T-cell (primary cell): ENCODE measurements at places on chromosomes 12 and 14.

- no peak for DNase-seq
These were observed 2.2 kb downstream of the SCARB1 start for GRCh38 chr12:124861492-124861891.

GRCh38 chr12:10941916-10942607 is 3.0 kb upstream of the TAS2R14 start:
- DNase-seq, result no peak

DNA sequence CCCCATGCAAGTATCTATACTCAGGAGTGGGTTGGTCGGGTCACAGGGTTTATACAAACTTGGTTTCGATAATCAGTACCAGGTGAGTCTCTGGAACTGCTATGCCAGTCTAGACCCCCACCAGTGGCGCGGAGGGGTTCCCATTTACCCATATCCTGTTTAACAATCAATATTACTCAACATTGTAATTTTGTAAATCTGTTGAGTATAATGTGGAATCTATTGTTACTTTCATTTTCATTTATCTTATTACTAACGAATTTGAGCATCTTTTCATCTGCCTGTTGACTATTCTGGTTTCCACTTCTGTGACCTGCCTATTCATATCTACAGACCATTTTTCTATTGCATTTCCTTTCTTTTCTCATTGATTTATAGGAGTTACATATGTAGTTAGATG is 275.2 kb upstream of the CRY1 start:
- no peak for DNase-seq

GRCh38 chr12:32559434-32559833 is 119.7 kb upstream of the DNM1L start:
- no peak for DNase-seq

- DNase-seq, result no peak
These were observed 40.5 kb downstream of the DMAC2L start for GRCh38 chr14:50352584-50352983.

- no peak for DNase-seq
These were observed 15.1 kb downstream of the CALCOCO1 start for GRCh38 chr12:53712059-53712643.

GRCh38 chr14:72716476-72716875 is 177.4 kb downstream of the DPF3 start:
- DNase-seq, result no peak

- DNase-seq, result no peak
These were observed 79.7 kb downstream of the SPTB start for GRCh38 chr14:64800000-64800399.

GRCh38 chr14:42002141-42002540 is 395.5 kb downstream of the LRFN5 start:
- DNase-seq, result no peak

GRCh38 chr14:83988275-83988674 is 1541.7 kb upstream of the FLRT2 start:
- no peak for DNase-seq

DNA sequence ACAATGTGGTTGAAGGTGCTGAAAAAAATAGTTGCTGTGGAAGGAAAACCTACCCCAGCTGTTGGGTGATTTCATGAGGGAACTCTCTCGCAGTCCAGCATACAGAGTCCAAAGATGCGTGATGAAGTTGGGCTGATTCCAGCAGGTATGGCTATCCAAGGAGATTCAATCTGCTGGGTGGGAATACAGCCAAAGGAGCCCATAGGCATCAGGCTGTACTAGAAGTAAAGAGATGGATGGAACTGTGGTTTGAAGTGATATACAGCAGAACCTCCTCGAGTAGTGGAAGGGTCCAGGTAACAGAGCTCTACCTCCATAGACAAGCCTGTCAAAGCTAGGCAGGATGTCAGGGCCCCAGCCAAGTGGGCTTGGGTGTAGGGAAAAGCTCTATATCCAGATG is 11.5 kb upstream of the TMTC2 start:
- no peak for DNase-seq

DNA sequence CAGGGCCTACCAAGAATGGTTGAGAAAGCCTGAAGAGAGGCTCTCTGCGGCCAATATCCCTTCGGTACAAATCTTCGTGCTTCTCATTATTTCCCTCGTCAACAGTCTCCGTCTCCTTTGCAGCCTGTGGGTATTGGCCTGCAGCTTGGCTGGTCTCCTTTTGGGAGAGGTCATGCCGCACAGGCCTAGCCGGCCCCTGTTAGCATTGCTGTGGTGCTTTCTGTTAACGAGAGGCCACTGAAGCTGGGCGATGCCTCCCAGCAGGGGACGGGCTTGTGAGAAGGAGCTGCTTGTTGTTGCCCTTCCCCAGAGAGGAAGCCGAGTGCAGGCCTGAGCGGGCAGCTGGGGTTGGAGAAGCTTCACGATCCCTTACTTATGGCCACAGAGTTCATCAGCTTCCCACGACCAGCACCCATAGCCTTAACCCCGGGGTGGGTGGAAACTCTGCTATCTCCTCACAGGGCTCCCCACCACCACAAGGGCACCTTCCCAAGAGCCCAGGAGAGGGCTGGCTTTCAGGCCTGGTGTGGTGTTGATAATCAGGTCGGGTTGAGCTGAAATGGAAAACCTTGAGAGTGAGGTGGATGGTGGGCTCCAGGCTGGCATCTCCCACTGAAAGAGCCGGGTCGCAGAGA is 228.6 kb downstream of the ZFP36L1 start:
- DNase-seq, result no peak

- DNase-seq, result no peak
These were observed 12.8 kb upstream of the FRS2 start for GRCh38 chr12:69457433-69457832.

GRCh38 chr14:87008965-87009364 is 984.0 kb downstream of the GALC start:
- DNase-seq, result no peak

- DNase-seq, result no peak
These were observed 10.2 kb downstream of the BDKRB2 start for GRCh38 chr14:96214793-96215192.

GRCh38 chr12:124082012-124082411 is 109.0 kb downstream of the ZNF664 start:
- DNase-seq, result no peak

- DNase-seq, result peak; percentile 13
These were observed 15.4 kb upstream of the BCL11B start for GRCh38 chr14:99287269-99287942.

DNA sequence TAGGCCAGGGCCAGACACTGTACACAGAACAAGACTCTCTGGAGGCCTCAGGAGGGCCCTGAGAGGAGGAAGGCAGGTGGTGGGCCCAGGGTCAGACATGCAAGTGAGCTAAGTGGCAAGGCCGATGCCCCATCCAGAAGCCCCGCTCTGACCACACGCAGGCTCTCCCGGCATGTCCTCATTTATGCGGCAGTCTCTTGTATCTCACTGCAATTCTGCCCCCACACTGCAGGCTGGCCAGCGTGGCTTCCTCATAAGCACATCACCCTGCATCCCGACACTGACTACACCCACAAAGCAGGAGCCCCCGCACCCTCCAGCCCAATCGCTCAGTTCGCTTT is 17.5 kb downstream of the SSH1 start:
- DNase-seq, result no peak
